Small intestine (tissue), 16 donors: ENCODE measurements at places on chromosomes 5 and 9.

DNA sequence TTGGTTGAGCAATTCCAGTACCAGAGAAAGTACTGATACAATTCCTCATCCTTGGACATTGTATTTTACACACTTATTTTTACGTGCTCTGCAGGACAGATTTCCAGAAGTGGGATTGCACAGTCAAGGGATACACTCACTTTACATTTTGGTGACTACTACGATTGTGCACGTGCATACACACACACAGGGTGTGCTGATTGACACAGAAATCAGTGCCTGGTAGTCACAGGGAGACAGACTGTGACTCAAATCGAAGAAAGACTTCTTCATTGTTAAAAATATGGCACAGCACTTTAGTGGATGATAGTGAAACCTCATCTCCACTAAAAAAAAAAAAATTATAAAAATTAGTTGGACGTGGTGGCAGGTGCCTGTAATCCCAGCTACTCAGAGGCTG, 1.5 kb downstream of the GARIN3 start:
- DNase-seq, result no peak

- no peak for DNase-seq
Observed at GRCh38 chr5:147876626-147877025, 1.9 kb upstream of the SCGB3A2 start.

GRCh38 chr9:110241858-110242321, 14.4 kb downstream of the TXN start:
- no peak for DNase-seq

DNA sequence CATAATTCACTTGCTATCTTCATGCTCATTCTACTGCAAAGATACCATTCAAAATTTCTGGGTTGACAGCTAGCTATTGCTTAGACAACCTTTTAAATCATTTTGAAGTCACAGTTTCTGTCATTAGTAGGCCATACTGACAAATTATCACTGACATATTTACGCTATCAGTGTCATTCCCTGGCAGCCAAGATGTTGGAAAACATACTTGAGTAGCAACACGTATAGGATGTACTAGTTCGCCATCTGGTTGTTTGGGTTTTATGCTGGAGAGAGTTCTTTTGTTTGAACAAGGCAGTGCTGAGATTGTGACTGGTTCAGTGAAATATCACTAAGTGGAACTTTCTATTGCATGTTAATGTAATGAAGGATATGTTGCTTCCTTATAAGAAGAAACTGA, 621.9 kb downstream of the DTWD2 start:
- DNase-seq, result no peak

DNA sequence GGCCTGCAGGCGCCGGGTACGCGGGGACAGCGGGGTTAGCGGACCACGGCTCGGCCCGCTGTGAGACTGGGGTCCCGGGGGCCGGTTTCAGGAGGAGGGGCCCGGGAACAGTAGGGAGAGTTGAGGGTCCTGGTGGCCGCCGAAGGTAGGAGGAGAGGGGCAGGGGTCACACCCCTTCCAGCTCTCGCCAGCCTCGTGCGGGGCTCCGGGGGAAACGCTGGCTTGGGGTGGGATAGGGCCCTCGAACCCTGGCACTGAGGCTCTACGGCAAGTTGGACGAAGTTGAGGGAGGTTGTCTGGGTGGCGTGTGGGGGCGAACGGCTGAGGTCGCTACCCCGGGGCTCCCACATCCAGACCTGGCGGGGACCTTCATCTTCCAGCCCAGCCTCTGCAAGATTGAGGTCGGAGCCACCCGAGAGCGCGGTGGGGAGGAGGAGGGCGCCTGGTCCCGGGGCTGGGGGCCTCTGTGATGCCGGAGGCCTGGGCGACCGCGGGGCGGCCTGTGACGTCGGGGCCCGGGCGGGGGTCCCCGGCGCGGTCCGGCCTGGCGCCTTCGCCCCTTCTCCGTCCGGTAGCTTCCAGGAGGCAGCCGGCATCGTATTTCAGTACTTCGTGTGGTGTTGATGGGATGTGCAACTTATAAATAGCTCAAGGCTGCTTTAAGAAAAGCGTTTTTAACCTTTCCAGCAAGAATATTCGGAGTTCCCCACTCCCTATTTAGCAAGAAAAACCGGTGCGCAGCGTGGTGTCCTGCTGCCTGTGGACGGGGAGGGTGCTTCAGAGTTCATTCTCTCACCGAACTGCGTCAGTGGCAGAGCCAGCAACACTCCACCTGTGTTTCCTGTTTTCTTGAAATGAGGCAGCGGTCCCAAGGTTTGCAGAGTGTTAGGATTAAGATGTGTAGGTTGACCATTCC, 902 bp downstream of the HABP4 start:
- DNase-seq, result peak; percentile 50

GRCh38 chr5:132012371-132013005, 1.0 kb upstream of the ACSL6 start:
- DNase-seq, result peak; percentile 76

DNA sequence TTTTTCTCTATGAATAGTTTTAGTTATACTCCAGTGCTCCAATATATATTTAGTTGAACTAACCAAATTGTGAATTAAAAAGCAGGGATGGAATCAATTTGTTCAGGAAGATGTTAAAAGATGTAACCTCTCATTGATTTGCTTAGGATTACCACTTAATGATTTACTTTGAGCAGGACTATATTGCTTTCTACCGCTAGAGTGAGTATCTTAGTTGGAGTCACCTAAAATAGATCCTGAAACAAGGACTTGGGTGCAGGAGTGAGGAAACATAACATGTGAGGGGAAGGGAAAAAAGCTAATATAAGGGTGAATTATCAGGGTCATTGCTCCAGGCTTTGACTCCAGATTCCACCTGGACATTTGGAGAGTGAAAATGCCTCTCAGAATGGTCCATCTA, 2277.4 kb upstream of the C9orf72 start:
- DNase-seq, result no peak

DNA sequence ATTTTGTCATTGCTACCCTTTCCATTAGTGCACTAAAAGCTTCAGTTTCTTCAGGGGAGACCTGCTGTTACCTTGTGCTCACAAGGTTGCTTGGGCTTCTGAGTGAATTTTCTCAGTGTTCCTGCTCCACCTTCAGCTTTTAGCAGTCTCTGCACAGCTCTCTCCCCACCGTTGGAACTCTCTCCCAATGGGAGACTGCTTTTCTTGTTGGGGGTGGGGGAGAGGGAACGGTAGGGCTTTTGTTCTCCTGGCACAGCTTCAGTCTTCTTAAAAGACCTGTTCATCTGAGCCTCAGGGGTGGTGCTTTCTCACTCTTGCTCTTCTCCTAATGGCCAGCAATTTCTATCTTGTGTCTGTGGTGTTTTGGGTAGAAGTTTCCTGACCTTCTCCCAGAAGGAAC, 915.7 kb downstream of the EFNA5 start:
- no peak for DNase-seq

DNA sequence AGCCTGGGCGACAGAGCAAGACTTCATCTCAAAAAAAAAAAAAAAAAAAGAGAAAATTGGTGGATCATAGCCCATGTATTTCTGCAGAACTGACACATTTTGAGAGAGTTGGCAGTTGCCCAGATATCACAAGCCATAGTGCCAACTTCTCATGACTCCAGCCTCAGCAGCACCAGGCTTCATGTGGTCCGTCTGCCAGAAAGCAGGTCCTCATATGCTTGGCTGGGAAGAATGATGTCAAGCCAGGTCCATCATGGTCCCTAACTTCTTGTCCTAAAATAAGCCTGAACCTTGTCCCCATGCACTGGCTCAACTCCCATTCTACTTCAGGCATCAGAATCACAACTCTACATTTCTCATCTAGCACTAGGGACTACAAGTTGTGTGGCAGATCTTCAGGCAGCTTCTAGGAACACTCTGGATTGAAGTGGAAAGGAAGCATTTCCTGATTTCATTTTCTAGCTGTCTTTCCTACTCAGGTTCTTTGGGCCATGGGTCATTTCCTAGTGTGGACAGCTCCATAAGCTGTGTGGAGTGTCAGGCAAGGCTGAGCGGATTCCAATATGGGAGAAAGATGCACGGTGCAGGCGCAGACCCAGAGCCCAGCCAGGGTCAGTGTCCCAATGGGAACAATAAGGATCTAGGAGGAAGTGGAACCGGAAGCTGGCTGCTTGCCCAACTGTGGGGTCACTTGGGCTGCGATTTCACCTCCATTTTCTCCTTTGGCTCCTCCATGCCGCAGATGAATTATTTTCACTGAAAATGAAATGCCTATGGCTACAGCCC, 90.1 kb downstream of the LMNB1 start:
- DNase-seq, result no peak

DNA sequence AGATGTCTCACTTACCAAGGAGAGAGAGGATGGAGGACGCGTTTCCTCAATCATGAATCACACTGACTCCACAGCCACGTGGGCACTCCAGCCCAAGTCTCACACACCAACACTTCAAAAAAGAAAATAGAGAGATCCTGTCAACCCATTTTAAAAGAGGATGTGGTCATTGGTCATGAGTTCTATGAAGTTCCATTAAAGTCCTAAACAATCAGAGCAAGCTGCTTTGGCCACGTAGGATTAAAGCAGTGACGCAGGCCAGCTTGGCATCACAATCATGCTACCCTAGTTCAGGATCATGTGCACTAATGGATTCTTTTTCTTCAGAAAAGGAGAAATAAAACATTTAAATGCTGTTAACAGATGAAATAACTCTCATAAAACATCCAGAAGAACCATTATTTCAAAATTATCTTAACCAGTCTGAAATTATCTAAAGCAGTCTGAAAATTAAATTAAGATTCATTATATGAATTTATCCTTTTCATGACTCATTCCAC, 108.1 kb downstream of the SEMA5A start:
- no peak for DNase-seq

- DNase-seq, result no peak
Observed at GRCh38 chr5:96259151-96259772, 173.8 kb downstream of the PCSK1 start.

GRCh38 chr9:20144197-20144596, 355.4 kb upstream of the SLC24A2 start:
- DNase-seq, result peak; percentile 5

GRCh38 chr5:59266410-59266809, 627.1 kb downstream of the PDE4D start:
- DNase-seq, result peak; percentile 89

- DNase-seq, result no peak
Observed at GRCh38 chr5:103293099-103293498, 34.5 kb downstream of the MACIR start.

DNA sequence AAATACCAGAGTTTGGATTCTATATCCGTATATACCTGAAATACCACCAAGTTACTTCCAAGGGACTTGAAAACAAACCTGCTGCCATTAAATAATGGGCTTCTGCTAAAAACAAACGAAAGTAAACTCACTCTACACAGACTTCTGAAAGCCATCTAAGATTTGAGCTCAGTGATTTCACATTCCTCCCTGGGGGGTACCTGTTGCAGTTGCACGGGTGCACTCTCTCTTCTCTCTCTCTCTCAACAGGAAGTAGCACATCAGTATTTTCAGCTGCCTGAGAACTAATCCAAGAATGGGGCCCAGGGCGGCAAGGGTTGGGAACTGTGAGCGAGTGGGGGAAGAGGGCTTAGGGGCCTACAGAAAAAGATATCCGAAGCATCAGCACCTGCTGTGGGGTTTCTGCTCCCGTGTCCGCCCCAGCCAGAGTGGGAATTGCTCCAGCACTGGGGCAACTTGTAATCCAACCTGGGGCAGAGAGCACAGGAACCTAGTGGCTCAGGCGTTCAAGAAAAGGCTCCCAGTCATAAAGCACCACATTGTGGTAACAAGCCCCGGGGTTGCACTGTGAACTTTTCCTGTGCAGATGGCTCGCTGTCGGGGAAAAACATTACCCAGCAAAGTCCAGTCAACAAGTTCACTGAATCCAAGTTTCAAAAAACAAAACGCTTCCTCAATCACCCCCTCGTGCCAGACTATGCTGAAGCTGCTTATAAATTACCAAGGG, 99.8 kb downstream of the EFNA5 start:
- DNase-seq, result peak; percentile 72

GRCh38 chr9:38186404-38187115, 117.5 kb upstream of the SHB start:
- DNase-seq, result no peak

- no peak for DNase-seq
Observed at GRCh38 chr5:153676406-153676805, 185.9 kb downstream of the GRIA1 start.

GRCh38 chr5:173547579-173547978, 68.9 kb downstream of the BOD1 start:
- DNase-seq, result no peak

GRCh38 chr9:135909371-135909770, 2.0 kb upstream of the CAMSAP1 start:
- no peak for DNase-seq

- peak; percentile 49 for DNase-seq
Observed at GRCh38 chr5:160929360-160929759, 77.3 kb upstream of the ATP10B start.

- DNase-seq, result no peak
Observed at GRCh38 chr5:18872978-18873377, 1115.0 kb downstream of the CDH18 start.

DNA sequence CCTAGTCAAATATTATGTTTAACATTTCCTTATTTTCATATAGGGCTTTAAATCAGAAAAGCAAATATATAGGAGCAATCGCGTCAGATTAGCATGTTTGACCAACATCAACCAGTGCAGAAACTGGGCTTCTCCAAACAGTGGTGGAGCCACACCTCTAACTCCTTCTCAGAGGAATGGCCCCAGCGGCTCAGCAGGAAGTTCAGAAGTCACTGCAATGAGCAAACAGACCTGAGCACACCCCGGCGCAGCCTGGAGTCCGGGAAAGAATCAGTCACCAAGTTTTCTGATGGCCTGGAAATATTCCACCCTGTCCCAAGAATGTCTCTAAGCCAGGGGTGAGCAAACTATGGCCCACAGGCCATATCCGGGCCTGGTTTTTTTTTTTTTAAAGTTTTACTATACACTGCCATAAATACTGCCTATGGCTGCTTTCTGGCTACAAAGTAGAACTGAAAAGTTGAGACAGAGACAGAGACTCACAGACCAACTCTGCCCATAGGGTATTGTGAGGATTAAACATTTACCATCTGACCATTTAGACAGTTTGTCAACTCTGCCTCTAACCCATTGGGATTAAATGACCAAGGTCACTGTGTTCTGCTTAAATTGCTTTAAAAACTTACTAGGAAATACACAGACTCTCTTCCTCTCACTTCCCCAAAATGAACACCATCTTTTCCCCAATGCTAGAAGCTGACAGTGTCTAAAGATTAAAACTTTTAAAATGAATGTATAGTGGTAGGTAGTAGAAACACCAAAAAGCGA, 5.4 kb downstream of the GOLM1 start:
- DNase-seq, result peak; percentile 92

DNA sequence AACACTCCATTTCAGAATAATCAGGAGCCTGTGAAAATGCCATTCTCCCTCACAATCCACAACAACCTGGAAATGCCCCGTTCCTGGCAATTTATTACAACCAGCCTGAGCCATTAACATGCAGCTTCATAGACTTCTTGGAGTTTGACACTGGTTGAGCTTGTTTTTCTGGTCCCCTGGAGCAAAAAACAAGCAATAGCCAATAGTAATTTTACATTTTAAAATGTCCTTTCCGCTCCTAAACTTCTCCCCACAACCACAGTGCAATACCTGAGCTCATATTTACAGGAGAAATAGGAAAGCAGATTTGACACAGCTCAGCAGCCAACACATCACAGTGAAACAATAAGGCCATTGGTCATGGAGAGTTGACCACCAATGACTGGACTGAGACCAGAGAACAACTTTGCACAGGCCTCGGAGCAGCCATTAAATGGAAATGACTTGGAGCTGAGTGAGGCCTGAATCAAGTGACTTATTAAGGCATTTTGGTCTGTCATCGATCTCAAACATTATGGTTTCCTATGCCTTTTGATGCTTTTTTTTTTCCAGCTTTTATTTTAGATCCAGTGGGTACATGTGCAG, 73.0 kb downstream of the ENC1 start:
- DNase-seq, result peak; percentile 30

GRCh38 chr5:31996909-31997308, 177.2 kb downstream of the GOLPH3 start:
- no peak for DNase-seq
